ENCODE measurements at places on chromosomes 2 and 18. TPM values are rescaled to one million over a fixed set of nuclear protein-coding genes. Genes with fewer than 3 reads are reported as not detected.

Gene POTEI
- total RNA-seq = not detected

GRCh38 chr2:70003093-70003830, 41.8 kb upstream of the ASPRV1 start:
- no peak for DNase-seq

Gene GALM
- 42.1 TPM for total RNA-seq

GRCh38 chr2:223046470-223047040, 5.4 kb upstream of the KCNE4 start:
- DNase-seq = no peak

DNA sequence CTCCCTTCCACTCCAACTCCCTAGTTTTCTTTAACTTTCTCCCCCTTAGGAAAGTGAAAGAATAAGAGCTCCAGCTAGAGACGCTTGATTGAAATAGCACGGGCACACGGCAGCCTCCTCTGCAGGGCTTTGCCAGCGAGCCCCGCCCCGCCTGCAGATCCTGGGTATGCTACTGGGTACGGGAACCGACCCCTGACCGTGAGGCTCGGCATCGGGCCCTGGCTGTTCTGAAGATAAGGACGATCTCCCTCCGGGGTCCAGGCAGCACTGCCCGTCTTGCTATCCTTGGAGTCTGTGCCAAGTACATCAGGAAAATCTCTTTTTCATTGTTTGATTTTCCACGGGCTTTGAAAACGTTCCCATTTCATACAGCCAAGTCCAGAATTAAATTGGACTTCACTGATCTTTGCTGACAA, 284.5 kb downstream of the MTX2 start:
- no peak for DNase-seq

Measured in activated T-helper 2 cell treated with anti-CD3 and anti-CD28 coated beads, Interferon-gamma antibody, Interleukin-2, Interleukin-4, amounts not matched to agents 10 μg/mL and 5 μg/mL and 100 μg/mL, durations not matched to agents 14 hours and 24 hours and 36 hours (primary cell).